Aorta (tissue), 5 donors: ENCODE measurements at places on chromosomes 4 and X. TPM values are rescaled to one million over a fixed set of nuclear protein-coding genes. Genes with fewer than 3 reads are reported as not detected.

The GATA1 gene
- polyA plus RNA-seq, result not detected

The TMEM31 gene
- polyA plus RNA-seq, result not detected

The ZAR1 gene
- polyA plus RNA-seq, result not detected

The CLCN4 gene
- 0.67 TPM for polyA plus RNA-seq

The FGFBP1 gene
- polyA plus RNA-seq, result not detected

The MMRN1 gene
- polyA plus RNA-seq, result 0.13 TPM

The STBD1 gene
- 11.9 TPM for polyA plus RNA-seq

The SPANXN3 gene
- not detected for polyA plus RNA-seq

The PRDX4 gene
- polyA plus RNA-seq, result 98.0 TPM

The ENPP6 gene
- not detected for polyA plus RNA-seq

The MID1IP1 gene
- 34.0 TPM for polyA plus RNA-seq

The ENPEP gene
- polyA plus RNA-seq, result 4.3 TPM

The GLOD5 gene
- not detected for polyA plus RNA-seq

The PPP1R2C gene
- polyA plus RNA-seq, result not detected

The VSIG1 gene
- not detected for polyA plus RNA-seq

The DACH2 gene
- polyA plus RNA-seq, result not detected

The TRO gene
- 35.4 TPM for polyA plus RNA-seq

The GAGE12E gene
- not detected for polyA plus RNA-seq

The RAB9B gene
- polyA plus RNA-seq, result 1.6 TPM

The GNRHR gene
- not detected for polyA plus RNA-seq

The MTCP1 gene
- 29.9 TPM for polyA plus RNA-seq

The SLC9B1 gene
- polyA plus RNA-seq, result not detected

The GYPE gene
- 2.4 TPM for polyA plus RNA-seq

The F8 gene
- polyA plus RNA-seq, result 2.7 TPM

The SULT1E1 gene
- 5.5 TPM for polyA plus RNA-seq

The FMR1NB gene
- polyA plus RNA-seq, result not detected

The CXCL3 gene
- polyA plus RNA-seq, result 1.5 TPM

The ZNF718 gene
- polyA plus RNA-seq, result 0.75 TPM

The AR gene
- 1.6 TPM for polyA plus RNA-seq

The P2RY4 gene
- polyA plus RNA-seq, result not detected

The ADGRG4 gene
- polyA plus RNA-seq, result not detected

The ESX1 gene
- not detected for polyA plus RNA-seq

The SLC34A2 gene
- polyA plus RNA-seq, result 0.50 TPM
